ENCODE measurements at places on chromosomes 7 and 10.

- no peak for DNase-seq
These were observed 52.6 kb downstream of the ADCY1 start for GRCh38 chr7:45626441-45627430.

DNA sequence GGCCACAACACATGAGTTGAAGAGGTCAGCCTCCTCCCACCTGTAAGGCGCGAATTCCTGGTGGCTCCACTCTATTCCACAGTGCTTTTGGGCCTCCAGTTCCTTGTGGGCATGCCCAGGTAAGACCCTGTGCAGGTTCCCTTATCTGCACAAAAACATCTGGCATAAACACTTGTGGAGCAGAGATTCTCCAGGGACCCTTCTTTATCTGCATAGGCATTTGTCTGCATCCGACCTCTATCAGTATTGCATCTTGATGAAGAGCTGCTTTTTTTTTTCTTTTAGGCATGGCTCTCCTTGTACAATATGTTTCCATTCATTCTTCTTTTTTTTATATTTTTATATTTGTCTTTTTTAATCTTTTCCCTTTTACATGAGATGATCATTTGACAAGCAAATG is 58.4 kb downstream of the ANKMY2 start:
- no peak for DNase-seq

GRCh38 chr10:110005719-110006118 is 2.1 kb upstream of the ADD3 start:
- peak; percentile 65 for DNase-seq

DNA sequence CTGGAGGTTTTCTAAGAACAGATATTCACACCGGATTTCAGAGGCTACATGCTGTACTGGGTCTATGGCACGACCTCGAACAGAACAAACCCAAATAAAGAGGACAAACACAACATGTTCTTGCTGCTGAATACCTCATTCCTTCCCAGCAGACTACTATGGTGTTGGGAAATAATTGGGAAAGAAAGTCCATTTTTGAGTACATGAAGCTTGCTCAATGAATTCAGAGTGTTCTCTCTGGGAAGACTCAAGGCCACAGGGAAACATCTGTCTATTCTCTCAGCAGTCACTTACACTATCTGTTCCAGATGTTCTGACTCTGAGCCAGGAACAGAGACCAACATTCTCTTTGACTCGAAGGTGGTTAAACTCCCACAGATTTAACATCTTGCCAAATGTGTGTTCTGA is 30.9 kb downstream of the LAMB1 start:
- DNase-seq, result peak; percentile 69

DNA sequence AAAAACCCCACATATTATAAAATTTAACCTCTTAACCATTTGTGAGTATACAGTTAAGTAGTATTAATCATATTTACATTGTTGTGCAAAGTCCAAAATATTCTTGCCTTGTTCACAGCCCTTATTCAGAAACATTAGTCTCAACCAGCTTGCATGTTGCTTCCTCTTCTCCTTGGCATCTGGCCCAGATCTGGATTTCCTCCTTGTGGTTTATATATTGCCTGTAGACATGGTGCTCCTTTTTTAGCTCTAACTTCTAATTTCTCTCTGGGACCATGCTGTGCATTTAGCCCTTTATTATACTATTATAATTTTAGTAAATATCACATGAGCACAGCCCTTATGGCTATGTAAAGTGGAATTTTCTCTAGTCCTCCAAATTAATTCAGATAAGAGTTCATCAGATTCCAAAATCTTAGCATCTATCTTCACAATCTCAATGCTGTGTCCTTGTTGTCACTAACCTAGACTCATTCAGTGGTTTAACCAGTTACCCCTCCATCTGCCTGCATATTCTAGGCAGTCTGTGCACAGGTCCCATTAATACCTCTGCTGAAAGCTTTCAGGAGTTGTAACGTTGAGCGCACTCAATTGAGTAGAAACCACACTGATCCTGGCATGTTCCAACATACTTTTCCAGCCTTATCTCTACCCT is 7.9 kb downstream of the CPED1 start:
- peak; percentile 77 for DNase-seq

GRCh38 chr10:50529660-50530059 is 94.1 kb downstream of the SGMS1 start:
- no peak for DNase-seq

DNA sequence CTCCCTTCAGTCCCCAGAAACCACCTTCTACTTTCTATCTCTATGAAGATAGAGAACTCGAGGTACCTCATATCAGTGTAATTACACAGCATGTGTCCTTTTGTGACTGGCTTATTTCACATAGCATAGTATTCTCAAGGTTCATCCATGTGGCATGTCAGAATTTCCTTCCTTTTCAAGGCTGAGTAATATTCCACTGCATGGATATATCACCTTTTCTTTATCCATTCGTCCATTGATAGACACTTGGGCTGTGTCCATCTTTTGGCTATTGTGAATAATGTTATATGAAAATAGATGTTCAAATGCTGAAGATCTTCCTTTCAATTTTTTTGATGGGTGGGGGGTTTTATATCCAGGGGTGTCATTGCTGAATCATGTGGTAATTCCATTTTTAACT is 91.8 kb upstream of the CCNY start:
- DNase-seq, result no peak

GRCh38 chr7:26117142-26117807 is 34.7 kb upstream of the NFE2L3 start:
- no peak for DNase-seq

- DNase-seq, result no peak
These were observed 11.3 kb upstream of the RHOBTB1 start for GRCh38 chr10:60955316-60955715.

DNA sequence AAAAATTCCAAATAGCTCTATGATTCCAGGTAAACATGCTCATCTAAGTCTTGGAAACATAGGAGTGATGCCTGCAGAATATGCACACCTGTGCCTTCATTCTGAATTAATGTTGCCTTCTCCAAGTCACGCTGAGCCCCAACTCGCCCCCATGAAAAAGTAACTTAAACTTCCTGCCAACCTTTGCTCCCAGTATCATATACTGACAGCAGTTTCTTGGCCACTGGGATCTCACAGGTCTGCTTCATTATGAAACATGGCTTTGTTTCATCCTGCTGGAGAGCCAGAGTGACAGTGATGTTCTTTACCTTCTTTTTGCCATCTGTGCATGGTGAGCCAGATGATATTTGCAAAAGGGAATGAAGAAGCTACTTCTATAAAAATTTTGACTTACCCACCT is 34.9 kb downstream of the ABLIM1 start:
- DNase-seq, result no peak

DNA sequence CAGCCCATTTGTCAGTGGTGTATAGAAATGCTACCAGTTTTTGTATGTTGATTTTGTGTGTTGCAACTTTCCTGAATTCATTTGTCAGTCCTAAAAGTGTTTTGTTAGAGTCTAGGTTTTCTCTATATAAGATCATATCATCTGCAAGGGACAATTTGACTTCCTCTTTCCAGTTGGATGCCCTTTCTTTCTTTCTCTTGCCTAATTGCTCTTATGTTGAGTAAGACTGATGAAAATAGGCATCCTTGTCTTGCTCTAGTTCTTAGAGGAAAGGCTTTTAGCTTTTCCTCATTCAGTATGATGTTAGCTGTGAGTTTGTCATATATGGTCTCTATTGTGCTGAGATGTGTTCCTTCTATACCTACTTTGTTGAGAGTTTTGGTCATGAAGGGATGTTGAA is 161.7 kb upstream of the TPK1 start:
- DNase-seq, result no peak

DNA sequence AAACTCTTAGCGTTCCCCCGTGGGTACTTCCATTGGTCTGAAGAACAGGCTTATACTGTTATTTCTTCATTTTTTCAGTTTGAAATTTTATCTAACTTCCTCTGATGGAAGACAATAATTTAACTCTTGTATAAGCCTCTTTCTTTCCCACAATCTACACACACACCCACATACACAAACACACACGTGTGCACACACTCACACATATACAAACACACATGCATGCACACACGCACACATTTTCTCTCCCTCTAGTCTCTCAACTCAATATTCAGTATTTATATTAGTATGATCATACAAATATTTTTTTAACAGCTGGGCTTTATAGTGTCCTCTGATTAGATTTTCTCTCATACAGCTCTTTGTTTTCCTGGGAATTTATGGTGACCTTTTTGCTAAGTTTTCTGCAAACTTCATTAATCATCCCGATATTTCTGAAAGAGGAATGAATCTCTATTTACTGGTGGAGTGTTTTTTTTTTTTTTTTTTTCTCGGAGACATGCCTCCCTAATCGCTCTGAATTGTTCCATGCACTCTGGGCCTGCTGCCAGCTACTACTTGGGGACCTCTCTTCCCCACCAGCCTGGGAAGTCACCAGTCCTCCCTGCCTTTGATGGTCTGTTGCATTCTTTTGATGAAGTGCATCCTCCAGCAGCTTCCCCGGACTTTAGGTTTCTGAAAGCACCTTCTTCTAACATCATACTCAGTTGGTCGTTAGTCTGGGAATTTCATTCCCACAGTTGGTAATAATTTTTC is 75.5 kb downstream of the ZNF777 start:
- DNase-seq, result no peak

DNA sequence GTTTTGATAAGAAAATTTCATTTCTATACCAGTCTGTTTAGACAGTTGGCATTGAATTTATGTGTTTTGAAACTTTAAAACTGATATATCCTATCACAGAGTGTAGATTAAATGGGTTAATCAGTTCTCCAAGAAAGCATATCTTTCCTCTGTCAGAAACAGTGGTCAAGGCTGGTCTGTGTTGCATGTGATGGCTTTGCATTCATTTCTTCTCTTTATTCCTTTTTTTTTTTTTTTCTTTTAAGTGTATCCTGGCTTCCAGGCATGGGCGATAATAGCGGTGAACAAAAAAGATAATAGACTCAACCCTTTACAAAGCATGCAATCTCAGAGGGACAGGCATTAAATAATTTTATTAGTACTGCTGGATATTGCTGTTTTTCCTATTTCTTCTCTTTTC is 136.6 kb downstream of the LRRC4 start:
- DNase-seq, result no peak

DNA sequence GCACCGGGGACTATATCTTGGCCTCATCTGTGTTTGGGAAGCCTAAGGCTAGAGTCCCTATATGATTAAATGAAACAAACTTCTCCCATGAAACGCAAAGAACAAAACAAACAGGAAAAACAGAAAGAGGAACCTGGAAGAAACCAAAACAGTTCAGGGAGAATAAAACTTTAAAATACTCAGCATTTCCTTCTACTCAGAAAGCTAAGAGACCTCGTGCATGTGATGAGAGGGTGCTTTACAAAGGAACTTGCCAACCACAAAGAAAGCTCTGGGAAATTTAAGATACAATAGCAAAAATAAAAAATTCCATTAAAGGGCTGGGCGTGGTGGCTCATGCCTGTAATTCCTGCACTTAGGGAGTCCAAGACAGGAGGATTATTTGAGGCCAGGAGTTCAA is 6.9 kb downstream of the PILRA start:
- no peak for DNase-seq

DNA sequence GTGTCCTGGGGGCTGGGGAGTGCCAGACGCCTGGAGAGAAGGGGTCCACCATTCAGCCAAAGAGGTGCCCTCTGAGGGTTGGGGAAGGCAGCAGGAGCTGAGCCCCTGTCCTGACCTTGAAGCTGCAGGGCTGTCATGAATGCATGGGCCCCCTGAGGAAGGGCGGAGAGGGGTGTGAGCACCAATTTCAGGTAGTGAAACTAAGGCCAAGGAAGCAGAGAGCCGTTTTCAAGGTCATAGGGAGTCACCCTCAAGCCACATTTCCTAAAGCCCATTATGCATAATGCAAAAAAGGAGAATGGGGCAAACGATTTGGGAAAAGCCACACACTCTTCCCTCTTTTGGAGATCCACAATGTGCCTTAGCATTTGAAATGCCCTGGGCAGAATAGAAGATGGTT is 37.2 kb downstream of the FIGNL1 start:
- DNase-seq, result no peak

- peak; percentile 75 for DNase-seq
These were observed 198.0 kb upstream of the MKI67 start for GRCh38 chr10:128324058-128324827.

DNA sequence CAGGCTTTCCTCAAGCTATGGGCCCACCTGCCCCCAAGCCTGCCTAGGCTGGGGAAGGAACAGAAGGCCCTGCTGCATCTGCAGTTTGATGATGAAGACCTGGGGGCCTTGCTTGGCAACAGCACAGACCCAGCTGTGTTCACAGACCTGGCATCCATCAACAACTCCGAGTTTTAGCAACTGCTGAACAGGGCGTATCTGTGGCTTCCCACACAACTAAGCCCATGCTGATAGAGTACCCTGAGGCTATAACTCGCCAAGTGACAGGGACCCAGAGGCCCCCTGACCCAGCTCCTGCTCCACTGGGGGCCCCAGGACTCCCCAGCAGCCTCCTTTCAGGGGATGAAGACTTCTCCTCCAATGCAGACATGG is 36.3 kb downstream of the CADPS2 start:
- DNase-seq, result no peak

GRCh38 chr7:155810770-155811559 is 1.3 kb downstream of the SHH start:
- DNase-seq, result no peak

DNA sequence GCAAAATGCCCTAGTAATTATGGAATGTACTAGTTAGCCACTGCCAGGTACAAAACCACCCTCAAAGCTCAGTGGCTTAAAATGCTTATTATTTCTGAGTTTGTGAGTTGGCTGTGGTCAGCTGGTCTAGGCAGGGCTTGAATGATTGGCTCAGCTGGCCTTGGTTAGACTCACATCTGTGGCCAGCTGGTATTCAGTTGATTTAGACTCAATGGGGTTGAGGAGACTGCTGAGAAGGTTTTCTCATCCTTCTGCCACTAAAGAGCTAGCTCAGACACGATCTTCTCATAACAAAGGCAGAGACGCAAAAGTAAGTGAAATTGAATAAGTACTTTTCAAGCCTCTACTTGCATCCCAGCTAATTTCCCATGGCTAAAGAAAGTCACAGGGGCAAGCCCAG is 57.1 kb upstream of the CYP2C18 start:
- DNase-seq, result no peak

GRCh38 chr7:15757041-15758000 is 70.8 kb upstream of the MEOX2 start:
- no peak for DNase-seq

DNA sequence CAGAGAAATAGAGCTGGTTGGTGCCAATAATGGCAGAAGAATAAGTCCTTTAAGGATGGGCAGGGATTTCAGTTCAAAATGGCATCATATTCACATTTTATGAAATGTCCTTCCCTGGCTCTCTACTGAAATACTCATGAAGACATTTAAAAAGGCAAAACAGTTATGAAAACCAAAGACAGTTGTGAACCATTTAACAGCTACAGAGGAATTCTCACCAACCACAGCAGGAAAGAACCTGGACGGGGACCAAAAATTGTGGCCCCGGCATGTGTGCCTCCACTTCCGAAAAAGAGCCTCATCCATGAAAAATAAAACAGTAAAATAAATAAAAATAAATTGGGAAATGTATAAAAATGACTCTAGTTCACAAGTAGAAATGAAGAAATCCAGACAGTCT is 539.5 kb downstream of the SUGCT start:
- DNase-seq, result no peak

- no peak for DNase-seq
These were observed 89.6 kb downstream of the FOXL3 start for GRCh38 chr7:379456-380138.

- peak; percentile 78 for DNase-seq
These were observed 45.3 kb downstream of the TSPAN15 start for GRCh38 chr10:69496352-69497230.

All from right hindlimb (tissue), 1 donor.